ENCODE measurements at places on chromosomes 1 and 21.
A peak's percentile ranks its signal among the peaks of the same experiment; 100 is the strongest.

GRCh38 chr1:55519937-55520683, 304.9 kb upstream of the USP24 start:
- DNase-seq, result no peak

DNA sequence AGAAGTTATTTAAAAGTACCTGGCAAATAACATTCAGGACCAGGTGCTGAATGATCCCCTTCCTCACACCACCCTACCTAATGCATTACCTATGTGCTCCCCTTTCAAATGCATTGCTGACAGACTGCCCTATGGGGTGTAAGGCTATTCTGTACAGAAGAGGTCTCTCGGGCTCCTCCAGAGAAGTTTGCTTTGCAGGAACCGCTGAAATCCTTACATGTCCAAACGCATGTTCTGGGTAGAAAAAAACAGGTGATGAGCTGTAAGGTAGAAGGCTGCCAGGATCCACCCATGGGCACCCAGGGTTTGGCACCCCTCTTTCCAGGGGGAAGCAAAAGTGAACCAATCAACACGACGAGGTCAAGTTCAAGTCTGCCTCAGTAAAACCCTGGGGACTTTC, 58.3 kb upstream of the TARBP1 start:
- DNase-seq, result no peak

DNA sequence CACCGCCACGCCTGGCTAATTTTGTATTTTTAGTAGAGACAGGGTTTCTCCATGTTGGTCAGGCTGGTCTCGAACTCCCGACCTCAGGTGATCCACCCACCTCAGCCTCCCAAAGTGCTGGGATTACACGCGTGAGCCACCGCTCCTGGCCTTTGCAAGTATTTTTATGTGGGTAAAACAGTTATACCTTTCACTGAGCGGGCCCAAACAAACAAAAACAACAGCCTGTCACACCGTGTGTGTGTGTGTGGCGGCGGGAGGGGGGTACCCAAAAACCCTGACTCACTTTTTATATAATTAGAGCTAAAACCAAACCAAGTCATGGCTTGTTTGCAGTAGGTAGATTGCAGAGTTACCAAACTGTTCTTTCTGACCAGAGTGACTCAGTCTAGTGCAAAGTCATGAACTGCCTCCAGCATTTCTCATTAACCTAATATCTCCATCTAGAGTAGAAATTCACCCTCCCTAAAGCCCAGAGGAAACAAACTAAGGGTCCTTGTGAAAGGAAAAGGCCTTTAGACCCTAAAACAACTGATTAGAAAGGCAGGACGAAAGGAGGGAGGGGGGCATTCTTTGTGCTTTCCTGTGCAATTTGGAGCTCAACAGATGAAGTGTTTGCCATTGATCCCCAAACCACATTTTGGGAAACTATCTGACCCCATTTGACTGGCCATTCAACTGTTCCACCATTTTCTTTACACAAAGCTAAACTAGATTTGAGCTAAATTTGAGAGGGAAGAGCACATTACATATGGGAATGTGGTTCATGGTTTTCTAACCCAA, 181.0 kb downstream of the DHRS3 start:
- no peak for DNase-seq

- DNase-seq, result peak; percentile 10
These were observed at the start of gene GPR153 for GRCh38 chr1:6260961-6261614. TSS of gene GPR153 (minus strand) at chr1:6261098. CDS start at chr1:6254905, 6,193 bp downstream.

GRCh38 chr1:94093996-94094395, 27.0 kb downstream of the ABCA4 start:
- DNase-seq, result no peak

- DNase-seq, result no peak
These were observed 145.9 kb downstream of the CNIH3 start for GRCh38 chr1:224762046-224762445.

- DNase-seq, result no peak
These were observed 4.9 kb upstream of the SAMD11 start for GRCh38 chr1:918843-919242.

GRCh38 chr1:203401199-203401877, 50.4 kb upstream of the FMOD start:
- no peak for DNase-seq

GRCh38 chr1:8182034-8182761, 135.7 kb upstream of the SLC45A1 start:
- peak; percentile 94 for DNase-seq

DNA sequence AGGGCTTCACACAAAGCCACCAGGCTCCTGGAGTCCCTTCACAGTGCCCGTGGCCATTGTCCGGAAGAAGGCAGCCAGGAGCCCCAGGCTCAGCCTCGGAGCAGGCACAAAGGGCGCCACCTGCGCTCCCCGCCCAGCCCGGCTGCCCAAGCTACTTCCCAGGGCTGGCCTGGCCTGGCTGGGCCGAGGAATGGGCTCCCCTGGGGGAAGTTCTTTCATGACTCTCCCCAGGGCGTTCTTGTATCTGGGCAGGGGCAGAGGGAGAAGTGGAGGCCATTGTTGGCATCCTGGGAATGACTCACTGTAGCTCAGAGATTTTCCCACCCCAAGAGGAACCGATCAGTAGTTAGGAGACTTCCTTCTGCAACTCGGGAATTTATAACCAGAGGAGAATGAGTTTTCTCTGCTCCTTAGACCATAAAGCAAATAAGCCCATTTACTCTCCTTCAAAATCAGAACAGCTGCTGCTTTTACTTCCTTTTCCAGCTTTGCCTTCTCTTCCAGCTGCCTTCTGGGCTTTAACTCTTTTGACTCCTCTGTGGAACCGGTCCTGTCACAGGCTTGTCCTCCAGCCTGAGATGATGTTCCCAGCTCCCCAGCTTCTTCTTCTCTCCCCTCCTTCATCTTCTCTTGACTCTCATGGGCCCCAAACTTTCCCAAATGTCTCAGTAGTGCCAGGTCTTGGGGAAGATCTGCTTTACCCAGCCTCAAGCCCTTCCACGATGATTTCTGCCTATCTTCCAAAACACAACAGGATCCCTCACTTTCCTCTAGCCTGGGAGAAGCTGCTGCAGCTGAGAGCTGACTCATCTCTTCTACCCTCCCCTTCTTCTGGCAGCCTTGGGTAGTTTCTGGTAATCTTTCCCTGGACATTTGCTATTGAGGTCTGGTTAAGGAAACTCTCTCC, 118.7 kb upstream of the CD34 start:
- DNase-seq, result no peak

- DNase-seq, result no peak
These were observed 33.8 kb upstream of the SLC30A1 start for GRCh38 chr1:211612786-211613107.
